ENCODE measurements at places on chromosomes 3 and 15. TPM values are rescaled to one million over a fixed set of nuclear protein-coding genes. Genes with fewer than 3 reads are reported as not detected.

The SYNPR gene
- 0.18 TPM for polyA plus RNA-seq

The APBA2 gene
- 15.3 TPM for polyA plus RNA-seq

The SAMMSON gene
- 0.05 TPM for polyA plus RNA-seq

The PLSCR5 gene
- 0.21 TPM for polyA plus RNA-seq

The CCR1 gene
- 14.5 TPM for polyA plus RNA-seq

The KBTBD8 gene
- polyA plus RNA-seq = 2.9 TPM

The PLCH1 gene
- polyA plus RNA-seq = 7.6 TPM

The ZNF35 gene
- 4.5 TPM for polyA plus RNA-seq

The GLDN gene
- 1.3 TPM for polyA plus RNA-seq

The IFRD2 gene
- 52.3 TPM for polyA plus RNA-seq

The CFAP91 gene
- 2.8 TPM for polyA plus RNA-seq

The TMCO5A gene
- polyA plus RNA-seq = 0.27 TPM

The PLSCR2 gene
- 0.16 TPM for polyA plus RNA-seq

The SLC6A11 gene
- 0.18 TPM for polyA plus RNA-seq

The CCNDBP1 gene
- 87.9 TPM for polyA plus RNA-seq

The SIDT1 gene
- polyA plus RNA-seq = 12.6 TPM

The CHRNA7 gene
- polyA plus RNA-seq = 1.1 TPM

The SH2D7 gene
- polyA plus RNA-seq = 0.05 TPM

The GPR27 gene
- polyA plus RNA-seq = 1.7 TPM

The ADAMTSL3 gene
- polyA plus RNA-seq = 0.39 TPM

The NMNAT3 gene
- polyA plus RNA-seq = 5.2 TPM

The LRRC2 gene
- polyA plus RNA-seq = 2.4 TPM

The CLEC3B gene
- polyA plus RNA-seq = 35.9 TPM

The RSL24D1 gene
- 131 TPM for polyA plus RNA-seq

The SKIL gene
- polyA plus RNA-seq = 23.0 TPM

The NLGN1 gene
- 0.16 TPM for polyA plus RNA-seq

The TRIM59 gene
- 8.7 TPM for polyA plus RNA-seq

The METTL6 gene
- 16.7 TPM for polyA plus RNA-seq

The STIMATE gene
- polyA plus RNA-seq = 7.5 TPM

The NTRK3 gene
- 5.8 TPM for polyA plus RNA-seq

The CPNE9 gene
- polyA plus RNA-seq = 0.27 TPM

The PCYT1A gene
- 18.9 TPM for polyA plus RNA-seq

The LRIG1 gene
- polyA plus RNA-seq = 10.9 TPM

The OR5H6 gene
- polyA plus RNA-seq = not detected

The PLA2G4E gene
- 0.62 TPM for polyA plus RNA-seq

The FOXP1 gene
- polyA plus RNA-seq = 26.1 TPM

The ZNF660 gene
- 2.3 TPM for polyA plus RNA-seq

The ANKRD34C gene
- polyA plus RNA-seq = 0.07 TPM

The ILDR1 gene
- 2.1 TPM for polyA plus RNA-seq

The FEZF2 gene
- polyA plus RNA-seq = 18.4 TPM

The SCG5 gene
- polyA plus RNA-seq = 3.4 TPM

The SEMA3B gene
- polyA plus RNA-seq = 4.8 TPM

The UMPS gene
- 17.6 TPM for polyA plus RNA-seq

The PRTG gene
- 0.16 TPM for polyA plus RNA-seq

The RHCG gene
- 9.0 TPM for polyA plus RNA-seq

The C3orf85 gene
- polyA plus RNA-seq = 0.32 TPM

The AHSG gene
- 0.23 TPM for polyA plus RNA-seq

The IMP3 gene
- polyA plus RNA-seq = 97.3 TPM

The ADGRG7 gene
- polyA plus RNA-seq = 0.50 TPM

The FSIP1 gene
- polyA plus RNA-seq = 0.37 TPM

The UBE2E1 gene
- polyA plus RNA-seq = 95.2 TPM

The CLDN18 gene
- polyA plus RNA-seq = 0.62 TPM

The RAP2B gene
- 12.3 TPM for polyA plus RNA-seq

The FBXO40 gene
- 0.02 TPM for polyA plus RNA-seq

The PROK2 gene
- 0.57 TPM for polyA plus RNA-seq

The RASGRP1 gene
- polyA plus RNA-seq = 12.3 TPM

The MCTP2 gene
- polyA plus RNA-seq = 6.7 TPM

All from thymus (tissue), 14 donors.